NCI-H1048 (cell line): ENCODE measurements at places on chromosomes 3 and 15.

DNA sequence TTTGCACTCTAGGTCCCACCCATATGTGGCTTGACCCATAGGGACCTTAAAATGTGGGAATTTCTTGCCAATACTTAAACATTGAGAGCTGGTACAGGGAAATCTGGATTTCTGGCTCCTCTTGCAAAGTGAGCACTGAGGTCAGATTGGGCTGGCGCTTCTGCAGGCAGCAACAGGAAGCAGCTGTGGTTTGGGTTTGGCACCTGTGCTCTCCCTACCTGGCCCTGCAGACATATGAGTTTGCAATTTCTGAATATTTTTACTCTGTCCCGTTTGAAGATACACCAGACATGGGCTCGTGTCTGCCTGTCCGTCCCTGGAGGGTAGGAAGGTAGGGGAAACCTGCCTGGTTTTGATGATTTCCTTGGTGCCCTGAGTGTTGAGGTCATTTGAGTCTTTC, 74.8 kb upstream of the SEC13 start:
- no peak for DNase-seq

GRCh38 chr3:147389717-147390116, 16.6 kb downstream of the ZIC4 start:
- no peak for DNase-seq

DNA sequence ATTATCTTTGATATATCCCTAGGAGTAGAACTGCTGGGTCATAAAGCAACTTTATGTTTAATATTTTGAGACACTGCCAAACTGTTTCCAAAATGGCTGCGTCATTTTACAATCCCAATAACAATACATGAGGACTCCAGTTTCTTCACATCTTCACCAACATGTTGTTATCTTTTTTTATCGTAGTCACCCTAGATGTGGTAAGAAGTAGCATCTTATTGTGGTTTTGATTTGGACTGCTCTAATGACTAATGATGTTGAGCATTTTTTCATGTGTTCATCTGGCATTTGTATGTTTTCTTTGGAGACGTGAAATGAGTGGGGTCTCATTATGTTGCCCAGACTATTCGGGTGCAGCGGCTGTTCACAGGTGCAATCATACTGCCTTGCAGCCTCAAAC, 83.8 kb downstream of the MAP4 start:
- no peak for DNase-seq

DNA sequence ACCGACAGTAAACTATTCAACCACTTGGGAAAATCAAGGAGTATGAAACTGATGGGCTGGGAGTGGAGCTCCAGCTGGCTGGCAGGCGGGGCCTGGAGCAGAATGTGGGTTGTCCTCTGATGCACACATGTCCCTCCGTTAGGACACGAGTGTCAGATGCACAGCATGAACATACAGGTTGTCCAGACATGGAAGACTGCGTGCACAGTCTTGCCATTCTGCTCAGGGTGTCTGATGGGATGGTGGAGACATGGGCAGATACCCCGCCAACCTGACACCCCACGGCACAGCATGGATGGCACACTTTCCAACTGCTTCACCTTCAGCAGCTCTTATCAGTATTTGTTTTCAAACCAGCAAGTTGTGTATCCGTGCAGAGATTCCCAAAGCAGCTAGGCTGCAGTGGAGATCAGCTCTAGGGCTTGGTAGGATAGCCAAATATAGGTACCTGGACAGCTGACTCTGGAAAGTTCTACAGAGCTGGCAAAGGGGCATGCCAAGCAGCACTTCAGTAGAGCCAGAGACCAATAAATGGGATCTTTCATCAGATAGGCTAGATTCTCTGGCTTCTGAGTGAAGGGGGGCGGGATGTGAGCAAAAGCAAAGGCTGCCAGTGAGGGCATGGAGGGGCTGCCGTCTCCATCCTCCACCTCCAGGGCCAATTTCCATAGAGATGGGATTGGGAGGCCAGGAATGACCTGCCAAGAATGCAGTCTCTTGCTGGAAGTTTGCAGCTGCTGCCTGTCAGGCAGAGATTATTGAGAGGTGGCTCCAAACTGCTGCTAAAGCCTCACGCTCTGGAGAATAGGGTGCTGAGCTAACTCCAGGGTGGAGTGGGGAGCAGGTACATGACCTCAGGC, 47.2 kb upstream of the KY start:
- DNase-seq = no peak

DNA sequence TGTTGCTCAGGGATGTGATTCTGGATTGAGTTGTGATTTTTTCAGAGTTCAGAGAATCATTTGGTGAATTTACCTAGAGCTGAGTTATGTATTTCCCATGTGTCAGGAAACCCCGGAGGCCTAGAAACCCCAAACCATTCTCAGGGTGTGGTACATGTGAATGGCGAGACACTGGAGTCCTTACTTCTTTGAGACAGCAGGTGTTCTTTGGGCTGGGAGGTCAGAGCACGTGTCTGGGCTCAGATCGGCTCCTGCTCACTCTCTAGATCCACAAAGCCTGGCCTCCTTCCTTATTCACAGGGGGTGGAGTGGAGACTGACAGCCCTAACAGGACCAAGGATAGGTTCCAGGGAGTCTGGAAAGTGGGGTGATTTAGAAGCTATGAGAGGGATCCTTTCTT, 145.8 kb downstream of the CHDH start:
- DNase-seq = no peak

DNA sequence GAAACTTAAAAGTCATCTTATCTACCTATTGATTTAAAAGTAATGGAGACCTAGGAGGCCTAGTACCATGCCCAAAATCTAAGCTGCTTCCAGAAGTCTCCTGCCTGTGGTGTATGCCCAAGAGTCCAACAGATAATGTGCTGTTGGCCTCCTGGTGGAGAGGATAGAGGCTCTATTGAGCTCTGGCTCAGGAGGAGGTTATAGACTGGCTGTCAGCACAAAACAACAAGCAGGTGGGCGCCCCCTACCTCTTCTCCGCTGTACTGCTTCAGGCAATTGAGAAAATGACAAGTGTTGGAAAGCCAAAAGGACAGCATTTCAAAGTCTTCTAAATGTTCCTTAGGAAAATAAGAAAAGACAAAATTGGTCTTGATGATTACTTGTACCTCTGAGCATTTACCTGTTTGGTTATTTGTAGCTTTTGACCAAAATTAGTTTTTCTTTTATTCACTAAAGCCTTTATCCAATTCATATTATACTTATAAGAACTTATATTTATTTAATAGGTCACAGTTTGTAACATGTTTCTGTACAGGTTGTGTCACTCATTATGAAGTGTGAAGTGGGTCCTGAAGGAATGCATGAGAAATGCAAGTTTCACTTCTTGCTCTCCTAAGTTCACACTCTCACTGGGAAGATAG, 17.2 kb upstream of the GNB5 start:
- no peak for DNase-seq

DNA sequence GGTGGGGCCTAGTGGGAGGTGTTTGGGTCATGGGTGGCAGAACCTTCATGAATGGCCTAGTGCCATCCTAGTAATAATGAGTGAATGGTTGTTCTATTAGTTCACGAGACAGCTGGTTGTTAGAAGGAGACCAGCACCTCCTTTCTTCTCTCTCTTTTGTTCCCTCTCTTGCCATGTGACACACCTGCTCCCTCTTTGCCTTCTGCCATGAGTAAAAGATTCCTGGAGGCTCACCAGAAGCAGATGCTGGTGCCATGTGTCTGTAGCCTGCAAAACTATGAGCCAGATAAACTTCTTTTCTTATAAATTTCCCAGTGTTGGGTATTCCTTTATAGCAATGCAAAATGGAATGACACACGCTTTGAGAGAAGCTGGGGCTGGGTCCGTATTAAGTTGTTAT, 89.0 kb upstream of the SLC4A7 start:
- no peak for DNase-seq

DNA sequence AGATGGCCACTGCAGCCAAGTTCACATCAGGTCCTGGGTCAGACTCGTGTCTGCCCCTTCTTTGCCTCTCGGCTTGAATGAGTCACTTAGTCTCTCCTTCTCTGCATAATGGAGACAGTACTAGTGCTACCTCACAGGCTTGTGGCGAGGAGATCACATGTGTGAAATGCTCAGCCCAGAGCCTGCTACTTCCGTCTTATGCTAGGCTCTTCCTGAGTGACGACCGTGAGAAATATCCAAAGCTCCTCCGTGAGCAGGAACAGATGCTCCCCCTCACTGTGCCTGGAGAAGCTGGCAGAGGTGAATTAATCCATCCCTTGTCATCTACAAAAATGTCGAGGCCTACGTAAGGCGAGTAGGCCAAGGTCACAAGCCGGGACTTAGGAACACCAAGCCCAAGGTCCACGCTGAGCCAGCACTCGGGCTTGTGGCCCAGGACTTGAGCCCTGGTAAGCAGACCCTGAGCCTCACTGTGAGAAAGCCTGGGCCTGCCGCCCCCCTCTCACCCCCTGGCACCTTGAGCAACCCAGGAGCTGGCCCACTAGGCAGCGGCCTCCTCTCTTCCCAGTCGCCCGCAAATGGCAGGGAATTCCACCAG, 17.9 kb downstream of the PAK6 start:
- no peak for DNase-seq

DNA sequence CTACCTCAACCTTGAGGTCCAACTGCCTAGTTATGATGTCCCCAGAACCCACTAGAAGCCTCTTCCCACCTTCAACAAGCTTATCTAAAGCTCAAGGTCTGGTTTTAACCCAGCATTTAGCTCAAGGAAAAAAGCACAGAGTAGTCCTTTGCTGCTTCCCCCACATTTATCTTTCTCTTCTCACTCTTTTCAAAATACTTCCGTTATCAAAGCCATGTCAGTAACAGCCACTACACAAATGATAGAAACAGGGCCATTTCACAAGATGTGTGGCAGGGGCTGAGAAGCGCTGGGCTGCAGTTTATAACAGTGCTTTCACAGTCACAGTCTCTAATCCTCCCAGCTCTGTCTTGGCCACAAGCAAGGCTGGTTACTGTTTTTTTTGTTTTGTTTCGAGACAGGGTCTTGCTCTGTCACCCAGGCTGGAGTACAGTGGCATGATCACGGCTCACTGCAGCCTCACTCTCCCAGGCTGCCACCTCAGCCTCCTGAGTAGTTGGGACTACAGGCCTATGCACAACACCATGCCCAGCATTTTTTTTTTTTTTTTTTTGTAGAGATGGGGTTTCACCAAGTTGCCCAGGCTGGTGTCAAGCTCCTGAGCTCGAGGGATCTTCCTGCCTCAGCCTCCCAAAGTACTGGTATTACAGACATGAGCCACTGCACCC, 218.8 kb downstream of the OSBPL10 start:
- no peak for DNase-seq

- DNase-seq = no peak
Observed at GRCh38 chr3:107133891-107134290, 243.3 kb upstream of the CCDC54 start.

DNA sequence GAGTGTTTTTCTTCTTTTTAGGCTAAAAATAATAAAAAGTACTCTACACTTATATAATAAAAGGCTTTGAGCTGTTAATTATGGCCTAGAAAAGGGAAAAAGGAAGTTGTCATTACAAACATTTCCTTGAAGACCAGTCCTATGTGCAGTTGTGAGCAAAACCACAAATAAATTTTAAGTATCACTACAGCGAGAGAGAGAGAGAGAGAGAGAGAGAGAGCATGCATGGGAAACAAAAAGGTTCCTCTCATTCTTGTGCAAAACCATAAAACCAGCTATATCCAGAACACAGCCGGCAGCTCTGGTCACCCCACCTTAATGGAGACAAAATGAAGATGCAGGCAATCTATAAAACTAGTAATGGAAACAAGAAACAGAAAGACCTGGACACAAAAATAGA, 33.6 kb downstream of the HEG1 start:
- DNase-seq = no peak

DNA sequence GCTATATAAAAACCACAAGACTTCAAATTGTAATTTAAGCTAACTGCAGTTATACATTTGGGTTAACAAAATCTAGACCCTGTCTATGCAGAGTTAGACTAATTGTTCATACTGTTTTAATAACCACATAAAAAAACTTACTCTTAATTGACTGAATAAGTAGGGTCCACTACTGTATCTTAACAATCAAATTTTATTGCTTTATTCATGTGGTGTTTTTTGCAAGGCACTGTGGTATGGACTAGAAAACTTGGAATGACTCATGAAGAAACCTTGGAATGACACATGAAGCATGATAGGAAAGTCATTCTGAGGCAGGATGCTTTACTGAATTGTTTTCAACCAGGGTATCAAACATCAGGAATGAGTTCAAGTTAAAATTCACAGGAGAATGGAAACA, 2.3 kb downstream of the SERP1 start:
- DNase-seq = no peak

DNA sequence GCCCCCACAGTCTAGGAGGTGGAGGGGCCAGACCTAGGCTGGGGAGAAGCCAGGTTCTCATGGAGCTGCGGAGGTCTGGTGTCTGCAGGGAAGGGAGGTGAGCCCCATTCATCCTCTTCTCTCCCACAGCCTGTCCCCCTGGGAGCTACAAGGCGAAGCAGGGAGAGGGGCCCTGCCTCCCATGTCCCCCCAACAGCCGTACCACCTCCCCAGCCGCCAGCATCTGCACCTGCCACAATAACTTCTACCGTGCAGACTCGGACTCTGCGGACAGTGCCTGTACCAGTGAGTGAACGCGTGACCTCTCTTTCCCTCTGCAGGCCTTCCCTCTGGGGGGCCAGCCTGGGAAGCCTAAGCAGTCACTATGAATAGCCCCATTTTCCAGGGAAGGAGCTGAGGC, 14.1 kb downstream of the EPHB3 start:
- no peak for DNase-seq

GRCh38 chr15:76056931-76057330, 2.9 kb upstream of the TMEM266 start:
- DNase-seq = no peak

- DNase-seq = no peak
Observed at GRCh38 chr3:31876331-31876730, 104.7 kb downstream of the OSBPL10 start.

DNA sequence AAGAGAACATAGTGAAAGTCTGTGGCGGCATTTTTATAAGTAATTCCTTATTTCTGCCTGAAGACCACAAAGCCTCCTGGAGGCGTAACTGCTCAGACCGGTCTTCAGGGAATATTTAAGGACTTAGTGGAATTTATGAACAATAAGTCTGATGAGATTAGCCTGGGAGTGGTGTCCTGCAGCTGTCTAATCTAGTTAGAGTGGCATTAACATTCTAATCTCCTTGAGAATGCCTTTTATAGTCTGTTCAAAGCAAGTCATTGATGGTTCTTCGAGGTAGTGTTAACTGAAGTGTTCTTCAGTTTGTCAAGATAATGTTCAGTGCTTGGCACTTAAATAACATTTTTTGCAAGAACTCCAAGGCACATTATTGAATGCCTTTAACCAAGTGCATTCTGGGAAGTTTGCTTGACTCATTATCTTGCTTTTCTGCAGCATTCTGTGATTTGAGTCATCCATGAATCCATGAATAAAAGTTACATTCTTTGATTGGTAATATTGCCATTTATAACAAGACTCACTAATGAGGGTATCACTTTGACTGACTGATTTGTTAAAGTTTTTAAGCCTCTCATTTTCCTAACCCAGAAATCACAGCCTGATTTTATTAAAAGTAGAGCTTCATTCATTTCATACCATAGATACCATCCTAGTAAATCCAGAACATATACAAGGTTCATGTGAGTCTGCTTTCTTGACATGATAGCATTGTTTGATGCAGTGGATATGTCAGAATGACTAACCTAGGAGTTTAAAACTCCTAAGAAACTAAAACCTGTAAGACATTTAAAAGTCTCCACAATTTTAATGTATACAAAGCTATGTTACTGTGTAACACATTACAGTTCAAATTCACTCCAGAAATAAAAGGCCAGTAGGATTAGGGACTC, 12.5 kb downstream of the RBM5 start:
- no peak for DNase-seq

GRCh38 chr15:25268166-25268565, 170.7 kb downstream of the UBE3A start:
- DNase-seq = no peak
